ENCODE measurements at places on chromosomes 3 and 15.

- DNase-seq = no peak
Measured at GRCh38 chr3:126107957-126108675, 24.2 kb upstream of the SLC41A3 start.

- DNase-seq = no peak
Measured at GRCh38 chr3:13281507-13282357, 138.4 kb downstream of the NUP210 start.

- DNase-seq = no peak
Measured at GRCh38 chr3:169662843-169663160, 710 bp downstream of the MECOM start.

DNA sequence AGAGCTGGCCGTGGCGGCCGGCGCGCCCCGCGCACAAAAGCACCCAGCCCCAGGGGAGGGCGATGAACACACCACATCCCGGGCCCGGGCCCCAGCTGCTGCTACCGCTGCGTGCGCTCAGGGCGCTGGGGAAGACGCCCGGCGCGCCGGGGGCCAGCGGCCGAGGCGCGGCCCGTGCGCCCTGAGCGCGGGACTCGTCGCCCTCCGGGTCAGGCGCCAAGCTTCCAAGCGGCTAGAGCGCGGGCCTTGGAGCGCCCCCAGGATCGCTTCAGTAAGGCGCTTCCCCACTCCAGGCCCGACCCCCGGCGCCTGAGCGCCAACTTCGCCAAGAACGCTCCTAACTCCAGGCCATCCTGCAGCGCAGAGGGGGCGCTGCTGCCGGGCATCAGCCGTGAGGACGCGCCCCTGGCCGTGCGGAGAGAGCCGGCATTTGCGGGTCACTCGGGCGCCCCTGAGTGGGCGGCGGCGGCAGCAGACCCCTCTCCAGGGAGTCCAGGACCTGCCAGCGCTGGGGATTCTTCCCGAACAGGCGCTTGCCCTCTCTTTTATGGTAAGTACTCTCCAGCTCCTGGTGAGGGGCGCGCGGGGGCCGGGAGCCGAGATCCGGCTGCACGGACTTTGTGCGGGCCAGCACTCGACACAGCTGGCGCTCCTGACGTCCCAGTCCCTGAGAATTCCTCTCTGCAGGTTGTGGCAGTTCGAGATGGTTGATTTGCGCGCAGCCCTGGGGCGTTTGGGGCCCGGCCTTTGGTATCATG lies 475 bp downstream of the SPSB4 start:
- DNase-seq = peak; percentile 15

All from stimulated activated naive CD8-positive, alpha-beta T cell treated with anti-CD3 and anti-CD28 coated beads, Interleukin-15, amount 100 ng/mL, for 72 hours (primary cell).